Right hindlimb (tissue), 1 donor: ENCODE measurements at places on chromosomes 5 and 9.

DNA sequence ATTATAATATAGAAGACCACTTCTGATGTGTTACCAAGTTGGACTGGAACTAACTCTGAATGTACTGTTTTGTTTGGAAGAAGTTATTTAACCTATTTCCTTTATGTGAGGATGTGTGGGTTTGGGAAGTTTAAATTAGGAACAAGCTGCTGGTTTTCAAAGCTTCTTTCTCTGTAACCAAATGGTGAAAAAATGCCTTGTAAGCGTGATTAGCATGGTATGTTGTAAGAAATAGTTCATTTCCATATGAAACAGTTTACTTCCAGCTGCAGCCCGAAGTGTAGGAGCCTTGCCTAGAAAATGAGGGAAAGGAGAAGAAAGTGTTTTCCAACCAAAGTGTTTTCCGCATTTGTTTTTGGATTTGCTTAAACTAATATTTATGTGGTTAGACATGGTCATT lies 36.0 kb downstream of the TTC1 start:
- no peak for DNase-seq

DNA sequence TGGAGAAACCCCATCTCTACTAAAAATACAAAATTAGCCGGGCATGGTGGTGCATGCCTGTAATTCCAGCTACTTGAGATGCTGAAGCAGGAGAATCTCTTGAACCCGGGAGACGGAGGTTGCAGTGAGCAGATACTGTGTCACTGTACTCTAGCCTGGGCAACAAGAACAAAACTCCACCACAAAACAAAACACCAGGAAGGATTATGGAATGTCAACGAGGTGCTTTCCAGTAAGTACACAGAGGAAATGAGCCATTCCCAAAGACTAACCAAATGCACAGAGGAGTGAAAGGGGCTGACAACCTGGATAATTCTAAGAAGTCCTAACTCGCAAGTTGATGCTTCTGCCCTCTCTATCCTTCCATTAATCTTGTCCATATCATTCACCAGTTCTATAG lies 126.1 kb upstream of the RETREG1 start:
- no peak for DNase-seq

- DNase-seq = no peak
Observed at GRCh38 chr5:73977146-73977545, 351.1 kb downstream of the ARHGEF28 start.

DNA sequence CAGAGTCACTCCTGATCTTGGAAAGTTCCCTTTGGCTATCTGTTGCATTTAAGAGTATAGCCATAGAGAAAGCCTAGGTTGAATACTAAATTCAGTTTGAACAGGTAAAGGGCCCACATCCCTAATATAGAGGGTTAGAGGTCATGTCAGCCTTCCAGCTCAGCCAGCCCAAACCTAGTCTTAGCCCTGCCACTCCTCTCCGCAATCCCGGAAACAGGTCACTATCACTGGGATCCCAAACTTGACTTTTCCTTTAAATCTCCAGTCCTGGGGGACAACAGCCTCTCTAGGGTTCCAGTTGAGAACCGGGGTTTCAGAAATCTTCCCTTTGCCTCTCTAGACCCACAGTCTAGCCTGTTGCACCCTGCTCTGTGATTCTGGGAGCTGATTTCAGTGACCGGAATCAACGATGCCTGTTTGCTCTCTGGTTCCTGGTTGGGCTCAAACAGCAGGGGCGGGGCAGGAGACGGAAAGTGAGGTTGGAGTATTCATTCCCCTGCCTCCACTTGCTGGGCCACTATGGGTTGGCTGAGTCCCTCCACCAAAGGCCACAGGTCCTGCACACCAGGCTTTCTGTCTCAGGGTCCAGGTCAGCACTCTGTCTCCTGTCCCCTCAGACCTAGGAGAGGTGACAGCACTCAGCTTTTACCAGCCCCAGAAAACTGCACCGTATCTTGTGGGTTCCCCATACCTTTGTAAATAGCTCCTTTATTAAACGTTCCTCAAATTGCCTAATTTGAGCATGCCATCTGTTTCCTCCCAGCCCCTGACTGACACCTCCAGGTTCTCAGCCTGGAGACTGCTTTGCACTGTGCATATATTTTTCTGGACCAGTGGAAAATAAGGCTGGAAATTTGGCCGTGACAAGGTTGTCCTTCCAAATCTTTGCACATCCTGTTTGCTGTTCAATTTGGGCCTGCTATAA lies 23.8 kb upstream of the CPEB4 start:
- DNase-seq = no peak

GRCh38 chr9:71638627-71639026 lies 129.7 kb downstream of the CEMIP2 start:
- peak; percentile 32 for DNase-seq

- DNase-seq = no peak
Observed at GRCh38 chr5:14148483-14148882, 5.3 kb downstream of the TRIO start.

- no peak for DNase-seq
Observed at GRCh38 chr5:52878656-52879055, 90.9 kb downstream of the ITGA1 start.

DNA sequence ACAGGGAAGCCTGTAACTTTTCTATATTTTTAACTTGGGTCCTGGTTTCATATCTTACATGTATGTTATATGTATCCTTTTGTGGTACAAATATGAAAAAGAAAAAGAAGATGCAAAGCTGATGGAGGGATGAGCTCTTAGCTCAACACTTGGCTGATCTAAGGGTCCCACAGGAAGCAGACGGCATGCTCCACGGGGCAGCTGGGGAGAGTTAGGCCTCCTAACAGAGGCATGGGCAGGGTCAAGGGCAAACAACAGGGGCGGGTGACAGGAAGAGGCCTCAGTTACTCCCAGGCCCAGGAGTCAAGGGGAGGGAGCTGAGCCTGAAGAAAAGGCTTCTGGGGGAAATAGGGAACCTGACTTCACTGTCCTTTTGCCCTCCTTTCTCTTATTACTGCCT lies 287.2 kb downstream of the ZSWIM6 start:
- no peak for DNase-seq

DNA sequence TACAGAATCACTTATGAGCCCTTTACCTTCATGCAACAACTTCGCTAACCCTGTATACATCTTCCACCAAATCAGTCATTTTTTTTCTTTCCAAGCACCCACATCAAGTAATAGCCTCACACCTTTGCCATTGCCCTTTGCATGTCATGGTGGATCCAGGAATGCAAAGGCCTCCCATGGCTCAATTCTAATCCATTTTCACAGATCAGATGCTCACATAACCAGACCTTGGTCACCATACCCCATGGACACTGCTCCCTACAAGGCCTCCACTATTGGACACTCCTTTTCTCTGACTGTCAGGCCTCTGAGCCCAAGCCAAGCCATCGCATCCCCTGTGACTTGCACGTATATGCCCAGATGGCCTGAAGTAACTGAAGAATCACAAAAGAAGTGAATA lies 179.5 kb downstream of the RASEF start:
- no peak for DNase-seq

- DNase-seq = no peak
Observed at GRCh38 chr5:143693651-143694252, 118.2 kb upstream of the HMHB1 start.

DNA sequence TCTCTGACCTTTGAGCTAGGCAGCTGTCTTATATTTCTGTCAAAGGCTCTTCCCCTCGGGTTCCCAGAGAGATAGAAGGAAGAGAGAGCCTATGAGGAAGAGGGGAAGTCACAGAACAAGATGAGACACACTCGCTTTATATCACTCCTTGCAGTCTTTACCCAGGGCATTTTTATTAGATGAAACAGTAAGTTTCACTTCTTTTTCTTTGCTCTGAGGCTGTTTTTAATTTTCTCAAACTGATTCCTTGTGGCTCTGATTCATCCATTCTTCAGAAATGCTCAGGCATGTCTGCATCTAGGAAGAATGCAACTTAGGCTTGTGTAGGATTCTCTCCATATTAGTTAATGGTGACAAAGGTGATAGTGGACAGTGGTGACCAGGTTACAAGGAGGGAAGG lies 132.9 kb upstream of the CHD1 start:
- DNase-seq = no peak

- DNase-seq = no peak
Observed at GRCh38 chr9:31608416-31608815, 776.0 kb upstream of the ACO1 start.

DNA sequence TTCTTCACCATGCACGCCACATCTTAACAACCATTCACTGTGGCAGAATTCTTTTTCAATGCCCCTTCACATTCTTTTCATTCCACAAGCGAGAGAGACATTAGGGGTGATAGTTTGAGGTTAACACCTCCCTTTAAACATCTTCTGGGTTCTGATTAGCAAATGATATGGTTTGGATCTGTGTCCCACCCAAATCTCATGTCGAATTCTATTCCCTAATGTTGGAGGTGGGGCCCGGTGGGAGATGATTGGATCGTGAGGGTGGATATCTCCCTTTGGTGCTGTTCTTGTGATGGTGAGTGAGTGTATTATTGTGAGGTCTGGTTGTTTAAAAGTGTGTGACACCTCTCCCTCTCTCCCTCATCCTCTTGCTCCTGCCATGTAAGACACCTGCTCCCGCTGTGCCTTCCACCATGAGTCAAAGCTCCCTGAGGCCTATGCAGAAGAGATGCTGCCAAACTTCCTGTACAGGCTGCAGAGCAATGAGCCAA lies 46.1 kb upstream of the RAI14 start:
- no peak for DNase-seq

GRCh38 chr9:567747-568305 lies 273.7 kb upstream of the DMRT1 start:
- no peak for DNase-seq

DNA sequence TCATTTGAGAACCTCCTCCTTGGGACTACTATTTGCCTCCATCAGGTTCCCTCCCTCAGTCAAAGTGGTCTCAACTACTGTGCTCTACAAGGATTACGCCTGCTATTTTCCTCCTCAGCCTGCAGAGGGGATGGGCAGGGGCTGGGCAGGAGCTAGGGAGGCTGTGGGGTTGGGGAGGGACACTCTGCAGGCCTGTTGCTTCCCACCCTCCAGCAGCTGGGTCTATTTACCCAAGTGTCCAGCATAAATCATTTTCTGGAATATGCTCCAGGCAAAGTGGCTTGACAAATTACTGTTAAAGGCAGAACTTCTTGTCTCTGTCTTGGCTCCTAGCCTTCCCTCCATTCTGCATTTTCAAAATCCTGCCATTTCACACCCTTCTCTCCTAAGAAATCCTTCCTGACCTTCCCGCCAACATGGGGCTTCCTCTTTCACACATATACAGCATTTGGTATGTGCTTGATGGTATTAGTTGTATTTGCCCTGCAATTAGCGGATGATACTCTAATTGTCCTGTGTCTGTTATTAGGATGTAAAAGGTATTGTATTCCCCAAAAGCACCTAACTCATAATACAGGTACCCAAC lies 106.7 kb downstream of the EFNA5 start:
- DNase-seq = no peak

DNA sequence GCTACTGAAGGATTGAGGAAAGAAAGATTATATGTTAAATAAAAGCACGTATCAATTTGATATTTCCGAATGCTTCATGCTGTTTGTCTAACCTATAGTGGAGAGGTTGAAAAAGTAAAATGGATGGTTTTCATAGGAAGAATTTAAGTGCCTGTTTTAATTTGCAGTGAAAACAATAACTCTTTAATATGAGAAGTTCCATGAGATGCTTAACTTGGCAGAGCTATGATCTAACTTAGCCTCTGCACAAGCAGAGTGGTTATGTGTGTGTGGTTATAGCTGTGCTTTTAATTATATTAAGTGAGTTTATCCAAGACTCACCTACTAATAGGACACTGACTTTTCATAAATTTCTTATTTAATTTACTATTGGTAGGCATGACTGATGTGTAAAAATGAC lies 57.4 kb downstream of the AOPEP start:
- no peak for DNase-seq

- no peak for DNase-seq
Observed at GRCh38 chr9:130501639-130502038, 56.9 kb downstream of the ASS1 start.

DNA sequence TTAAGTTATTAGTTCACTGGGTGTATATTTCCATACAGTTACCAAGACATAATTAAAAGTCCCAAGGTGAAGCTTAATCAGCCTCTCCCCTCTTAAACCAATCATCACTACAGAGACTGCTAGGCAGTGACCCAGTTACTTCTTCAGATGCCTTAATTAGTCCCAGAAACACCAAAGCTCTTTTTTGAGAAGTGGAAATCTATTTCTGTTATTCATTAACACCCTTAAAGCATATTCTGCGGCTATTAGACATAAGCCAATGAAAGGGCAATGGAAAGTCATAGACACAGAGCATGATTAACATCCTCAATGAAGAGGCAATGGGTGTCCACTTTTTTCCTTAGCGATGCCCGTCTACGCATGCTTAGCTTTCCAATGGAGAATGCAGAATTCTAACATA lies 48.3 kb upstream of the DNAH5 start:
- no peak for DNase-seq

DNA sequence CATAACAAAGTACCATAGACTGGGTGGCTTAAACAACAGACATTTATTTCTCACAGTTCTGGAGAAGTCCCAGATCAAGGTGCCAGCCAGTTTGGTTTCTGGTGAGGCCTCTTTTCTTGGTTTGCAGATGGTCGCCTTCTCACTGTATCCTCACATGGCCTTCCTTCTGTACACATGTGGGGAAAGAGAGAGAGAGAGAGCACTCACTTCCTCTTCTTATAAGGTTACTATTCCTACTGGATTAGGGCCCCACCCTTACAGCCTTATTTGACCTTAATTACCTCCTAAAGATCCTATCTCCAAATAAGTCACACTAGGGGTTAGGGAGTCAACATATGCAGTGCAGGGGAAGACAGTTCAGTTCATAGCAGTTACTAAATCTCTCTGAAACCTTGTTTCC lies 205.6 kb upstream of the GDNF start:
- DNase-seq = no peak

- DNase-seq = no peak
Observed at GRCh38 chr9:99852617-99853016, 30.9 kb downstream of the NR4A3 start.

DNA sequence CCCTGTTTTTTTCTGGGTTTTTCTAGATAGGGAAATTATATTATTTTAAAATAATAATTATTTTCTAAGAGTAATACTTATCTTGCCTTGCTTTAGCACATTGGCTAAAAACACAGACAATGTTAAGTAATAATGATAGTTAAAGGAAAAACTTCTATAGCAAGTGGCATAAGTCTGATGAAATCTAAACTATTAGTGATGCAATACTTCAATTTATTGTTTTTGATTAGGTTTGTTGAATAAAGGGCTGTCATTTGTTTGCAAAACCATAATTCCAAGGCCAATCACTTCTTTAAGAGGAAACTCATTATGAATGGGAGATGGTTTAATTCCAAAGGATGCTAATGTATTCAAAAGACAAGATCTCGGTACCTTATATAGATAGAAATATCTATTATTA lies 293.8 kb upstream of the FBXL7 start:
- DNase-seq = no peak

- DNase-seq = peak; percentile 48
Observed at GRCh38 chr9:120715389-120715924, 1.2 kb upstream of the MEGF9 start.

- no peak for DNase-seq
Observed at GRCh38 chr9:110571801-110572483, 7.6 kb downstream of the SVEP1 start.

DNA sequence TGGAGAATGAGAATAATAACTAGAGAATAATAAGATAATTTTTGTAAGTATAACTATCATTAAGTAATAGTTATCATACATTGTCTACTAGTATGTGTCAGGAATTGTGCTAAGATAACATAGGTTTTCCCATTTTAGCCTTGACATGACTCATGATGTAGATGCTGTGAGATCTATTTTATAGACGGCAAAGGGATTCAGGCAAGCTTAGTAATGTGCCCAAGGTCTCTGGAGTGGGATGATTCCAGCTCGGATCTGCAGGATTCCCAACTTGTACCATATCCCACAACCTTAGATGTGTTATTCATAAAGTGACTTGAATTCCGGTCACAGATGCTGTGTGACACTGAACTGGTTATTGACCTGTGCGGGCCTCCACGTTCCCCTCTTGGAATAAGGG lies 51.5 kb downstream of the IL31RA start:
- no peak for DNase-seq
